ENCODE measurements at places on chromosomes 5 and 9. TPM values are rescaled to one million over a fixed set of nuclear protein-coding genes. Genes with fewer than 3 reads are reported as not detected.

- H3K27ac ChIP-seq: no peak overlapping the region
- no peak overlapping the region for H3K4me3 ChIP-seq
- H3K36me3 ChIP-seq: peaks cover 79% of the 10 kb centered on the region
- peaks cover 19% of the 10 kb centered on the region for H3K4me1 ChIP-seq
- peaks cover 13% of the 10 kb centered on the region for H3K27me3 ChIP-seq
Measured at GRCh38 chr5:179832039-179832745, 11.5 kb downstream of the SQSTM1 start.

- H3K27ac ChIP-seq: no peak overlapping the region
- no peak overlapping the region for H3K4me3 ChIP-seq
- DNase-seq: no peak
- H3K36me3 ChIP-seq: no peaks in the 10 kb centered on the region
Measured at GRCh38 chr5:171317230-171317629, 8.2 kb downstream of the TLX3 start.

GRCh38 chr5:92652756-92653155 lies 928.3 kb downstream of the NR2F1-AS1 start:
- H3K27ac ChIP-seq: no peak overlapping the region
- no peaks in the 10 kb centered on the region for H3K36me3 ChIP-seq
- H3K4me3 ChIP-seq: no peak overlapping the region
- DNase-seq: no peak

GRCh38 chr9:92026206-92027002 lies 76.4 kb upstream of the ROR2 start:
- DNase-seq: no peak
- H3K4me3 ChIP-seq: no peak overlapping the region
- H3K27me3 ChIP-seq: no peaks in the 10 kb centered on the region
- H3K4me1 ChIP-seq: peaks cover 5% of the 10 kb centered on the region
- H3K36me3 ChIP-seq: 0 out of 2 replicates have a peak, but pooled peaks cover 8% of the 10 kb centered on the region

The PCDHB3 gene
- total RNA-seq: 1.8 TPM

The GGTA1 gene
- not detected for total RNA-seq

The GALNT12 gene
- total RNA-seq: not detected

DNA sequence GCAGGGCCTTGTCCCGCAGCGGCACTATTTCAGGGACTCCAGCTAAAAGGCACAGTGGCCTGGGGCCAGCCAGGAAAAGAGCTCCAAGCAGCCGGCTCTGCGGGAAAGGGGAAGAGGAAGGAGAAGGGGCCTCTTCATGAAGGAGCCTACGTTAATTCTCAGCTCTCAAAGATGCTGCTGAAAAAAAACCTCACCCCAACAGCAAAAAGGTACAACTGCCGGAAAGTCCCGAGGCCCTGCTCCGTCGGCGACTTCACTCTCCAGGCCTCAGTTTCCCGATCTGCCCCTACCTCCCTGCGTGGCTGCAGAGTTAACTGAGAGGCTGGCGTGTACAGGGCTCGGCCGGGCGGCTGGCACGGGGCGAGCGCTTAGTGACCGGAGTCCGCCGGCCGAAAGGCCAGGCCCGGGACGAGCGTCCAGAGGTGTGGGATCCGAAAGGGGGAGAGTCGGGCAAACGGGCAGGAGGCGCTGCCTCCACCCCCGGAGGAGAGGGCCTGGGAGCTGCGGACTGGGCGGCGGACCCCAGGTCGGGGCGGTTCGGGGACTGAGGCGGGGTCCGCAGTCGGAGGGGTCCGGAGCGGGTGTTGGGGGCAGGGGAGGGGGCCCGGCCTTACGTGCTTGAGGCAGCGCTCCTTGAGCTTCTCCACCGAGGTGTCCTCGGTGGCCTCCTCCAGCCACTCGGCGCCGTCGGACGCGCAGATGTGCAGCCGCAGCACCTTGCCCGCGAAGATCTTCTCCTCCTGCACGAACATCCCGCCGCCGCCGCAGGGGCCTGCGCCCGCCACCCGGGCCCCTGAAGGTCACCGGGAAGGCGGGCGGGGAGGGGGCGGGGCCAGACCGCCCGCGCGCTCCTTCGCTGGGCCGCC lies 529 bp downstream of the UBAC1 start:
- H3K4me1 ChIP-seq: peaks cover 24% of the 10 kb centered on the region
- H3K27ac ChIP-seq: peak overlapping the region; percentile 68
- peak overlapping the region; percentile 90 for H3K4me3 ChIP-seq
- no peaks in the 10 kb centered on the region for H3K36me3 ChIP-seq
- peaks cover 14% of the 10 kb centered on the region for H3K27me3 ChIP-seq
- DNase-seq: no peak

DNA sequence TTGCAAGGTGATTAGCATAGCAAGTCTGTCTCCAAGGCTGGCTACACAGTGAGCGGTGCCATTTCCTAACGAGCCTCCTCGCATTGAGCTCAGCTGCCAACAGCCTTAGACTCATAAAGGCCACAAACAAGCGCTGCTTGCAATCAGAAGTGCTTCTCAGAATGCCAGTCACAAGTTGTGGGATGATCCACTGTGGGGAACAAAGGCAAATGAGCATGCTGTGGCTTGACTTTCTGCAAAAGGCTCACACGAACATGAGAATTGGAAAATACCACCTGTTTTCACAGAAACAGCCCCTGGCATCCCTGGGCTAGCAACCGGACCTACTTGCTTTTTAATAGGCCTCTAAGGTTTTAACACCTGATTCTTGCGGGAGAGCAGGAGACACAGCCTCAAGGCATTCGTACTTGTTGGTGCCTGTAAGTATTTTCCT lies 215.5 kb downstream of the FANCC start:
- H3K36me3 ChIP-seq: peaks cover 17% of the 10 kb centered on the region
- peaks cover 34% of the 10 kb centered on the region for H3K4me1 ChIP-seq
- H3K4me3 ChIP-seq: no peak overlapping the region

DNA sequence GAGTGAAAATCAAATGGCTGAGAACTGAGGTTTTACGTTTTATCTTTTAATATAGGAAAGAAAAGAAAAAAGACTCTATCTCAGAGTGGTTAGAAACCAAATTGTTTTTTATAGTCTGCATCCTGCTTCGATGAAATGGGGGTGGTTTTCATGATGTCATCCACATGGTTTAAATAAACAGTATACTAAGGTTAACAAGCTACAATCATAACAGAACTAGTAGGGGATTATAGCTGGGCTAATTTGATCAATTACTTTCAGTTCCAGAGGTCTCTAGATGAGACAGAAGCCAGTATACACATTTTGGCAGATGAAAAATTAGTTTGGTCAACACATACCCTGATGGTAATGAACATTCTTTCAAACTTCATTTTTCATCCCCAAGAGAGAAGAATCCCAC lies 106.3 kb upstream of the SNX2 start:
- DNase-seq: no peak
- no peaks in the 10 kb centered on the region for H3K36me3 ChIP-seq
- no peak overlapping the region for H3K4me3 ChIP-seq
- H3K4me1 ChIP-seq: no peaks in the 10 kb centered on the region
- H3K27ac ChIP-seq: no peak overlapping the region

The ABCA2 gene
- 34.0 TPM for total RNA-seq

GRCh38 chr5:112776301-112776856 lies 38.7 kb downstream of the APC start:
- peaks cover 4% of the 10 kb centered on the region for H3K27me3 ChIP-seq
- H3K27ac ChIP-seq: peak overlapping the region; percentile 75
- peaks cover 31% of the 10 kb centered on the region for H3K36me3 ChIP-seq
- H3K4me1 ChIP-seq: peaks cover 51% of the 10 kb centered on the region

The AQP3 gene
- total RNA-seq: 0.69 TPM

DNA sequence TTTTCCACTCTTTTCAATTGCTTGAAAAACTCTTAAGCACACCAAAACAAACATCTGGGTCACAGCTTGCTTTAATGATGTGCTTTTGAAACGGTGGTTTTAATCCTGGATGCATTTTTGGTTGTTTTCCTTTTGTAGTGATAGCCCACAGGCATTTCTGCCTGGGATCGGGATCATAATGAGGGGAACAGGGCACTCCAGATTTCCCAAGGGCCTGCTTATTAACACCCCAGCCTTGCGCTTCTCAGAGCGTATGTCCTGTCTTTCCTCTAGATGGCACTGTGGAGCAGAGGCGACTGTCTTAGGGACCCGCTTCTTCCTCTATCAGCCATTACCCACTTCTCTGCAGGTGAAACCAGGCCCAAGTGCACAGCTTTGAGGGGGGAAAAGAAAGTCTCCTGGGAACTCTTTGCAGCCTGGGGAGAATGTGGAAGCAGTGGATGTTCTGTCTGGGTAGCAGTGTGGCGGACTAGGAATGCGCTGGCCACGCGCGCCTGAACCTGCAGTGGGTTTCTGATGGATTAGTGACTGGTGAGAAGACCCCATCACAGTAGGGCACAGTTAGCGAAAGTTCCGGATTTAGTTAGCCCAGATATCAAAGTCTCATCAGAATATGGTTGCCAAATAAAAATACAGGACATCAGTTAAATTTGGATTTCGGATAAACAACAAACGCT lies 190.1 kb downstream of the GNA14 start:
- peak; percentile 48 for DNase-seq
- peaks cover 14% of the 10 kb centered on the region for H3K27me3 ChIP-seq
- H3K36me3 ChIP-seq: no peaks in the 10 kb centered on the region
- H3K27ac ChIP-seq: no peak overlapping the region

GRCh38 chr5:143495110-143495509 lies 91.6 kb upstream of the NR3C1 start:
- peak overlapping the region; percentile 89 for H3K27ac ChIP-seq
- no peaks in the 10 kb centered on the region for H3K36me3 ChIP-seq
- H3K27me3 ChIP-seq: no peaks in the 10 kb centered on the region
- peaks cover 37% of the 10 kb centered on the region for H3K4me1 ChIP-seq
- no peak for DNase-seq
- peak overlapping the region; percentile 59 for H3K4me3 ChIP-seq

- peak; percentile 28 for DNase-seq
- H3K4me3 ChIP-seq: peak overlapping the region; percentile 28
- no peak overlapping the region for H3K27ac ChIP-seq
- peaks cover 6% of the 10 kb centered on the region for H3K4me1 ChIP-seq
Measured at GRCh38 chr9:137294091-137294680, 7.9 kb downstream of the NRARP start.

DNA sequence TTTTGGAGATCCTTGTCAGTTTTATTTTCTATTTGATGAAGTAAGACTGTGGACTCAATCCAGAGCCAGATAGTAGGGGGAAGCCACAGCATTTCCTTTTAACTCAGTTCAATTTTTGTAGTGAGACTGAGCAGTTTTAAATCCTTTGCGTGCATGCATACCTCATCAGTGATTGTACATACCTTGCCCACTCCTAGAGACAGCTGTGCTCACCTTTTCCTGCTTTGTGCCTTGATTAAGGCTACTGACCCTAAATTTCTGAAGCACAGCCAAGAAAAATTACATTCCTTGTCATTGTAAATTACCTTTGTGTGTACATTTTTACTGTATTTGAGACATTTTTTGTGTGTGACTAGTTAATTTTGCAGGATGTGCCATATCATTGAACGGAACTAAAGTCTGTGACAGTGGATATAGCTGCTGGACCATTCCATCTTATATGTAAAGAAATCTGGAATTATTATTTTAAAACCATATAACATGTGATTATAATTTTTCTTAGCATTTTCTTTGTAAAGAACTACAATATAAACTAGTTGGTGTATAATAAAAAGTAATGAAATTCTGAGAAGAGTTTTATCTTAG lies 17.8 kb downstream of the DIMT1 start:
- H3K4me3 ChIP-seq: no peak overlapping the region
- peaks cover 10% of the 10 kb centered on the region for H3K4me1 ChIP-seq
- no peaks in the 10 kb centered on the region for H3K27me3 ChIP-seq
- H3K27ac ChIP-seq: peak overlapping the region; percentile 31

DNA sequence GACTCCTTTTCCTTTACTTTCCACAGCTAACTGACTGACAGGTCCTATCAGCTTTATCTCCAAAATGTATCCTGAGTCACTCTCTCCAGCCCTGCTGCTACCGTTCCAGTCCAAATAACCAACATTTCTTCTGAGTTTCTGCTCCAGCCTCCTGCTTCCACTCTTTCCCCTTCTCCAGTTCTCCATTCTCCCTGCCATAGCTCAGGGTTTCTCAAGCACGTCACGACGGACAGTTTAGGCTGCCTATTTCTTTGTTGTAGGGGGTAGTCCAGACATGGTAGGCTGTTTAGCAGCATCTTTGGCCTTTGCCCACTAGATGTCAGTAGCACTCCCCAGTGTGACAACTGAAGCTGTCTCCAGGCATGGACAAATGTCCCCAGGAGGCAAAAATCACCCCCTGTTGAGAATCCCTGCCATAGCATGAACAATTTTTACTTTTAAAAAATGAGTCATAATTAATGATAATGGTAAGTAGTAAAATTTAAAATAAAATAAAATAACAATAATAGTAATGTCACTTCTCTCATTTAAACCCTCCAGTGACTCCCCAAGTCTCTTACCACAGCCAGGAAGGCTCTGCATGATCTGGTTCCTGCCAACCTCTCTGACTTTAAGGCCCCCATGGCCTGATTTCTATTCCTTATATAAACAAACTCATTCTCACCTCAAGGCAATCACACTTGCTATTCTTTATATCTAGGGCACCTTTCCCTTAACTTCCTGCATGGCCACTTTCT lies 105.4 kb upstream of the FER start:
- peak overlapping the region; percentile 72 for H3K4me3 ChIP-seq
- peaks cover 8% of the 10 kb centered on the region for H3K4me1 ChIP-seq
- DNase-seq: peak; percentile 63
- H3K36me3 ChIP-seq: no peaks in the 10 kb centered on the region
- H3K27me3 ChIP-seq: peaks cover 5% of the 10 kb centered on the region

GRCh38 chr5:110638970-110639902 lies 87.2 kb downstream of the TMEM232 start:
- no peak overlapping the region for H3K4me3 ChIP-seq
- H3K27ac ChIP-seq: no peak overlapping the region
- no peaks in the 10 kb centered on the region for H3K4me1 ChIP-seq
- no peaks in the 10 kb centered on the region for H3K36me3 ChIP-seq

DNA sequence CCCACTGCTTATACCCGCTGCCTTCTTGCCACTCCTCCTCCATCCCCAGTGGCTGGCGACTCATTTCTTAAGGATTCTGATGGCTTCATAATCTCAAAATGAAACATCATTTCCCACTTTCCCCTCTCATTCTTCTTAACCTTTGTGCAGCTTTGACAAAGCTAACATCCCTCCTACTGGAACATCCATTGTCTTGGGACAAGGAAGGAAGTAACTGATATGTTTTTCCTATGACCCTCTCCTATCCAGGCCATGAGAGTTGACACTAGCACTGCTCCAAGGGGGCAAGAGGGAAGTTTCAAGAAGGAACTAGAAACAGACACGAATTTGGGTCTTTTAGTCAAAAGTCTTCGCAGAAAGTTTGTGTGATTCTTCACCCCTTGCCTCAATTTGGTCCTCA lies 71.7 kb upstream of the SNX2 start:
- H3K4me3 ChIP-seq: no peak overlapping the region
- H3K27me3 ChIP-seq: no peaks in the 10 kb centered on the region
- peaks cover 13% of the 10 kb centered on the region for H3K4me1 ChIP-seq
- H3K36me3 ChIP-seq: no peaks in the 10 kb centered on the region
- no peak for DNase-seq

- peak; percentile 78 for DNase-seq
- H3K27me3 ChIP-seq: no peaks in the 10 kb centered on the region
- H3K36me3 ChIP-seq: peaks cover 33% of the 10 kb centered on the region
- H3K4me3 ChIP-seq: peak overlapping the region; percentile 34
- H3K4me1 ChIP-seq: peaks cover 64% of the 10 kb centered on the region
Measured at GRCh38 chr9:112050544-112051475, 124.3 kb downstream of the SUSD1 start.

GRCh38 chr9:16120231-16120641 lies 567.4 kb downstream of the CCDC171 start:
- H3K4me3 ChIP-seq: peak overlapping the region; percentile 66
- peaks cover 53% of the 10 kb centered on the region for H3K4me1 ChIP-seq
- H3K36me3 ChIP-seq: no peaks in the 10 kb centered on the region
- no peaks in the 10 kb centered on the region for H3K27me3 ChIP-seq
- peak; percentile 41 for DNase-seq

Measured in HFFc6 (cell line).